ENCODE measurements at places on chromosomes 16 and 17. TPM values are rescaled to one million over a fixed set of nuclear protein-coding genes. Genes with fewer than 3 reads are reported as not detected.

The SP2 gene
- 11.3 TPM for total RNA-seq

The CD300A gene
- total RNA-seq: 4.2 TPM

GRCh38 chr17:40333781-40334448 lies 24.9 kb downstream of the RARA start:
- H3K4me1 ChIP-seq: peaks cover 97% of the 10 kb centered on the region
- no peaks in the 10 kb centered on the region for H3K27me3 ChIP-seq
- DNase-seq: no peak
- no peaks in the 10 kb centered on the region for H3K36me3 ChIP-seq
- no peak overlapping the region for H3K4me3 ChIP-seq
- H3K27ac ChIP-seq: peak overlapping the region; percentile 81

- no peaks in the 10 kb centered on the region for H3K27me3 ChIP-seq
- DNase-seq: no peak
- H3K4me3 ChIP-seq: no peak overlapping the region
- H3K4me1 ChIP-seq: peaks cover 35% of the 10 kb centered on the region
- peaks cover 17% of the 10 kb centered on the region for H3K36me3 ChIP-seq
Measured at GRCh38 chr17:57261084-57261461, 4.8 kb downstream of the MSI2 start.

The TEKT1 gene
- total RNA-seq: not detected

DNA sequence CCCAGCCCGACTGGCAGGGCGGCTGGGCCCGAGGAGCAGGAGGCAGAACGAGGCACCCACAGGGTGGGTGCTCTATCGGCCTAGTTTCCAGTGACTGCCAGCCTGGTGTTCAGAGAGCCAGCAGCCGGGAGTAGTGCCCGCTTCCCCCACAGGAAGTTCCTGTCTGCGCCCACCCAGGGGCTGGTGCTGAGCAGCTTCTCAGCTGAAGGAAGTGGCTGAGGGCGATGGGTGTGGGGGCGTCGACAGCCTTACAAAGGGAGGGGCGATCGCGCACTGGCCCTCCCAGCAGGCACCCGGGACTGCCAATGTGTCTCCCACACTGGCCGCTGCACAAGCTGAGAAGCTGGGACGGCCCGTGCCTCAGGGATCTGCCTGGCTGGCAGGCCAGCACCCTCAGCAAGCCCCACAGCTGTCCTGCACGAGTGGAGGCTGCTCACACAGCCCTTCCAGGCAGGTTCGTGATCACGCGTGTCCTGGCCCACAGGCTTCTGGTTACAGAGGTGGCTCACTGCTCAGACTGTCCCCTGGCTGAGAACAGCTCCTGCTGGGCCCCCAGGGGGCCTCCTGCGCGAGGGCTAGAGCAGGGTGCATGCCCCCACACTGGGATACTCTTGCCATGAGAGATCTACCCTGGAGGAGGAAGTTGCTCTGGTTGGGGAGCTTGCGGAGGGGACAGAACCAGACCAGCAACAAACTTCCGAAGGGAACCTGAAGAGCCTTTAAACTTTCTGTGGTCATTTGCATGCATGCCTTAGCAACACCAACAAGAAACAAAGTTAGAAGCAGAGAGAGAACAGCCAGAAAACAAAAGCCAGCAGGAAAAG lies 2.5 kb downstream of the RNF166 start:
- no peak for DNase-seq
- no peaks in the 10 kb centered on the region for H3K27me3 ChIP-seq
- peaks cover 7% of the 10 kb centered on the region for H3K36me3 ChIP-seq

DNA sequence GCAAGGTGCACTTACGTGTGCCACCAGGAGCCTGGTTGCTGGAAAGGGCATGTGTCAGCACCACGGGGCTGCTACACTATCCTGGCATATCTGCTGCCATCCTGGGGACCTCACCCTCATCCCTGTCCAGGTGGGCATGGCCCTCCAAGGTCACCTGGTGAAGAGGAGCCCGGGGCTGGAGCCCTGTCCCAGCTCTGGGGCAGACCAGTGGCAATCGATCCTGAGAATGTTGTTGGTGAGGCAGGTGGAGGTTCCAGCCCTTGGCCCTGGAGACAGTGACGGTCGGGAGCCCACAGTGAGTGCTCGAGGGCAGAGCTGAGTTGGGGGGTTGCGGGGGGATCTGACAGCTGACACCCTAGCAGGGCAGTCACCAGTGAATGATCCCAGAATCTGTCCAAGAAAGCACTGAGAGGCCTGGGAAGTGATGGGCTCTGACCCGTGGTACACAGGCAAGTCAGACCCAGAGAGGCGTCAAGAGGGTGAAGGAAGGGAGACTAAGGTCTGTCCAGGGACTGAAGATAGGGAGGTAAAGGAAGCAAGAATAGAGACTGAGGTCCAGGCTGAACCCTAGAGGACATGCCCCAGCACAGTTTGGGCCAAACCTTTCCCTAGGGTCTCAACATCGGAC lies 17.6 kb downstream of the POLR3K start:
- H3K36me3 ChIP-seq: no peaks in the 10 kb centered on the region
- H3K27me3 ChIP-seq: no peaks in the 10 kb centered on the region
- DNase-seq: no peak
- H3K27ac ChIP-seq: no peak overlapping the region
- no peak overlapping the region for H3K4me3 ChIP-seq

The NECAB2 gene
- total RNA-seq: not detected

DNA sequence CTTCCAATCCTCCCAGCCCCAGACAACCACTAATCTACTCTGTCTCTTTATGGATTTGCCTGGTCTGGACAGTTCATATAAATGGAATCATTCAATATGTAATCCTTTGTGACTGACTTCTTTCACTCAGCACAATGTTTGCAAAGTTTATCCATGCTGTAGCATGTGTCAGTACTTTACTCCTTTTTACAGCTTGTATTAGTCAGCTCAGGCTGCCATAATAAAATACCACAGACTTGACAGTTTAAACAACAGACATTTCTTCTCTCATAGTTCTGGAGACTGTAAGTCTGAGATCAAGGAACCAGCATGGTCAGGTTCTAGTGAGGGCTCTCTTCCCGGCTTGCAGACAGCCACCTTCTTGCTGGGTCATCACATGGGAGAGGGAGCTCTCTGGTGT lies 41.3 kb downstream of the GPRC5B start:
- no peaks in the 10 kb centered on the region for H3K36me3 ChIP-seq
- H3K27ac ChIP-seq: no peak overlapping the region
- H3K27me3 ChIP-seq: no peaks in the 10 kb centered on the region

- no peaks in the 10 kb centered on the region for H3K36me3 ChIP-seq
- H3K27me3 ChIP-seq: no peaks in the 10 kb centered on the region
- no peaks in the 10 kb centered on the region for H3K4me1 ChIP-seq
- no peak overlapping the region for H3K27ac ChIP-seq
Measured at GRCh38 chr17:53629188-53629587, 193.5 kb upstream of the KIF2B start.

- DNase-seq: no peak
- peaks cover 72% of the 10 kb centered on the region for H3K4me1 ChIP-seq
- H3K27me3 ChIP-seq: no peaks in the 10 kb centered on the region
- H3K4me3 ChIP-seq: no peak overlapping the region
- no peaks in the 10 kb centered on the region for H3K36me3 ChIP-seq
- peak overlapping the region; percentile 71 for H3K27ac ChIP-seq
Measured at GRCh38 chr17:49633762-49634484, 44.0 kb downstream of the SPOP start.

GRCh38 chr17:17493986-17494466 lies 2.2 kb downstream of the RASD1 start:
- H3K27ac ChIP-seq: peak overlapping the region; percentile 93
- DNase-seq: no peak
- peaks cover 13% of the 10 kb centered on the region for H3K36me3 ChIP-seq
- H3K4me3 ChIP-seq: no peak overlapping the region

The PRSS22 gene
- total RNA-seq: 38.8 TPM

DNA sequence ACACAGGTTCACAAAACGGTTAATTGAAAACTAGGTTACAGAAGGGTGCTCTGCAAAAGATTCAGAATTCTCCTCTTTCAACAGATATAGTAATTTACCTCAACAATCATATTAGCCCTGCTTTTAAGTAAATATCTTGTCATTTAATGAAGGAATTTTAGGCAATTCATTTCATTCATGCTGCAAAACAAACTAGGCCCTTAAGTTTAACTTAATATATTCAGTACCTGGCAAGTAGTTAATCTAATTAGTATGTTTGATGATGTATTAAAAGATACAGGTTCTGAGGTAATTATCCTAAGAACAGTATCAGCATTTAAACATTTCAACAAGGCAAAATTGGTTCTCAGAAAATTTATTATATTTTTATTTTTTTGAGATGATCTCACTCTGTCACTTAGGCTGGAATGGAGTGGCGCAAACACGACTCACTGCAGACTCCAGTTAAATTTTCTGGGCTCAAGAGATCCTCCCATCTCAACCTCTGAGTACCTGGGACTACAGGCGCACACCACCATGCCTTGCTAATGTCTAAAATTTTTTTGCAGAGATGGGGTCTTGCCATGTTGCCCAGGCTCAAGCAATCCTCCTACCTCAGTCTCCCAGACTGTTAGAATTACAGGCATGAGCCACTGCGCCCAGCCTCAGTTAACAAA lies 44.9 kb downstream of the SMURF2 start:
- no peak overlapping the region for H3K27ac ChIP-seq
- H3K4me3 ChIP-seq: no peak overlapping the region
- no peaks in the 10 kb centered on the region for H3K27me3 ChIP-seq
- DNase-seq: no peak
- H3K4me1 ChIP-seq: peaks cover 25% of the 10 kb centered on the region
- H3K36me3 ChIP-seq: no peaks in the 10 kb centered on the region

DNA sequence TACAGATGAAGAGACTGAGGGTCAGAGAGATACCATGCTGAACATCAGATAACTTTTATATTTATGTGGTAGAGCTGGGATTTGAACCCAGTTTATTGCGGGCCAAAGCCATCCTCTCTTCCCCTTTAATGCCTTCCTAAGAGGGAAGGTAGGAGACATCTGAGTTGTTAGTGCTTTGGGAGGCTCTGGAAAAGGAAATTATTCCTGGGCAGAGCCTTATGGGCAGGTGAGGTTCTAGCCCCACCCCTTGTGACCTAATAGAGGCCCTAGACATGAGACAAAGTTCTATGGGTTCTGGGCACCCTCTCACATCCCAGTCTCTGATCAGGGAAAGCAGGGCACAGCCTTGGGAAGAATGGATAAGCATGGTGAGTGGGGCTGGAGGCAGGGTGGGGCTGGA lies at the start of gene C17orf50:
Gene C17orf50, plus strand, starts transcription at position 301 of the 400 bp plus-strand sequence. Its CDS starts 55 bp downstream, at position 356.
- no peak within 1 kb of the TSS for H3K27ac ChIP-seq
- H3K36me3 ChIP-seq: no peaks in the 10 kb centered on the region
- H3K27me3 ChIP-seq: no peaks in the 10 kb centered on the region

- peaks cover 93% of the 10 kb centered on the region for H3K4me1 ChIP-seq
- H3K36me3 ChIP-seq: peaks cover 29% of the 10 kb centered on the region
- H3K27me3 ChIP-seq: no peaks in the 10 kb centered on the region
- peak overlapping the region; percentile 96 for H3K27ac ChIP-seq
- DNase-seq: peak; percentile 61
Measured at GRCh38 chr17:44111777-44112176, 11.7 kb downstream of the HDAC5 start.

The AATK gene
- 6.4 TPM for total RNA-seq

The ADGRG3 gene
- 10.3 TPM for total RNA-seq

GRCh38 chr17:2580661-2581060 lies 12.8 kb upstream of the PAFAH1B1 start:
- H3K27me3 ChIP-seq: peaks cover 3% of the 10 kb centered on the region
- DNase-seq: no peak
- no peaks in the 10 kb centered on the region for H3K36me3 ChIP-seq
- H3K4me1 ChIP-seq: no peaks in the 10 kb centered on the region
- H3K4me3 ChIP-seq: no peak overlapping the region

DNA sequence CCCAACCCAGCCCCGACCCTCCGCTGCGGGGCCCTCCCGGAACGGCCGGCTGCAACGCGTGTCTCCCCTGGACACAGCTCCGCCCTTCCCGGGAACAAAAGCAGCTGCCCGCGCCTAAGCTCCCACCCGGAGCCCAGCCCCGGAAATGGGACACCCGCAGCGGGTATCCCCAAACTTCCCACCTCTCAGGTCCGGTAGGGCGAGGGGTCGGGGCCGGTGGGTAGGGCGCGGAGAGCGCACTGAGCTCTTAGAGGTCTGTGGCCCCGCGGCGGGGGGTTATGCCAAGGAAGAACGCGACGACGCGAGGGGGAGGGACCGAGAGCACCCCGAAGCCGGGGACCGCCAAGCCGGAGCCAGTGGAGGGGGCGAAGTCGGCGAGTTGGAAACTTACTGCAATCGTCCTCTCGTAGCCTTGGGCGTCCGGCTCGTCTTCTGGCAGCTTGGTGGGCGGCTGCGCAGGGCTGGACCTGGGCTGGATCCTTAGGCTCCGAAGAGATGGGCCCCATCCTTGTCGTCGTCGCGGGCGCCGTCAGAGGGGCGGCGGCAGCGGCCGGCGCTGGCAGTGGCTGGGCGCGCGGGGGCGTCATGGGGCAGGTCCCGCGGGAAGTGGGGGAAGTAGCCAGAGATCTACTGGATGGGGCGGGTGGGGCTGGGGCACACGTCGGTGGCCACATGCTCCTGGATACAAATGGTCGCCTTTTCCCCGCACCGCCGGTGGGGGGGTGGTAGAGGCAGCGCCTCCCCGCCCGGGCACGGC lies 6.9 kb downstream of the USP6 start:
- no peaks in the 10 kb centered on the region for H3K27me3 ChIP-seq
- H3K36me3 ChIP-seq: no peaks in the 10 kb centered on the region
- no peak overlapping the region for H3K27ac ChIP-seq
- DNase-seq: peak; percentile 77

DNA sequence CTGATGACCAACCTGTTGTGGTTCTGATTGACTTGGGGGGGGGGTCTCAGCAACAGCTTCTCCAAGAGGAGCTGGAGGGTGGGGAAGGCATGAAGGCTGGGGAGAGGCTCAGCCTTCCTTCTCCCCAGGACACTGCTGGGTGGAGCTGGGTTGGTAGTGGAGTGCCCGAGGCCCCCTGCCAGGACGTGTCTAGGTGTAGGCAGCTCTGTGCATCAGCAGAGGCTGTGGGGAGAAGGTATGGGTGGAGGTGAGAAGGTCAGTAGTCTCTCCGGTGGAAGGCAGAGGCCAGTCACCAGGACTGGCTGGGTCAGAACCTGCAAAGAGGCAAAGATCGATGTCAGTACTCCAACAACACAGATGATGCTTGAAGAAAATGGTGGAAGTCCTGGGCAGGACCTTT lies 3.9 kb downstream of the CHAD start:
- no peak overlapping the region for H3K27ac ChIP-seq
- no peaks in the 10 kb centered on the region for H3K27me3 ChIP-seq
- H3K36me3 ChIP-seq: no peaks in the 10 kb centered on the region

The CHRNE gene
- 0.98 TPM for total RNA-seq

- H3K27me3 ChIP-seq: no peaks in the 10 kb centered on the region
- peaks cover 34% of the 10 kb centered on the region for H3K4me1 ChIP-seq
- no peak overlapping the region for H3K27ac ChIP-seq
- peak overlapping the region; percentile 71 for H3K4me3 ChIP-seq
Measured at GRCh38 chr16:68309799-68310198, 947 bp downstream of the SLC7A6OS start.
